ENCODE measurements at places on chromosomes 11 and 22.

- DNase-seq, result peak; percentile 62
Measured at GRCh38 chr22:38927033-38927781, 30.2 kb upstream of the APOBEC3A start.

- DNase-seq, result no peak
Measured at GRCh38 chr11:32487270-32487669, 51.9 kb upstream of the WT1 start.

- no peak for DNase-seq
Measured at GRCh38 chr22:43921370-43921769, 2.2 kb upstream of the PNPLA3 start.

DNA sequence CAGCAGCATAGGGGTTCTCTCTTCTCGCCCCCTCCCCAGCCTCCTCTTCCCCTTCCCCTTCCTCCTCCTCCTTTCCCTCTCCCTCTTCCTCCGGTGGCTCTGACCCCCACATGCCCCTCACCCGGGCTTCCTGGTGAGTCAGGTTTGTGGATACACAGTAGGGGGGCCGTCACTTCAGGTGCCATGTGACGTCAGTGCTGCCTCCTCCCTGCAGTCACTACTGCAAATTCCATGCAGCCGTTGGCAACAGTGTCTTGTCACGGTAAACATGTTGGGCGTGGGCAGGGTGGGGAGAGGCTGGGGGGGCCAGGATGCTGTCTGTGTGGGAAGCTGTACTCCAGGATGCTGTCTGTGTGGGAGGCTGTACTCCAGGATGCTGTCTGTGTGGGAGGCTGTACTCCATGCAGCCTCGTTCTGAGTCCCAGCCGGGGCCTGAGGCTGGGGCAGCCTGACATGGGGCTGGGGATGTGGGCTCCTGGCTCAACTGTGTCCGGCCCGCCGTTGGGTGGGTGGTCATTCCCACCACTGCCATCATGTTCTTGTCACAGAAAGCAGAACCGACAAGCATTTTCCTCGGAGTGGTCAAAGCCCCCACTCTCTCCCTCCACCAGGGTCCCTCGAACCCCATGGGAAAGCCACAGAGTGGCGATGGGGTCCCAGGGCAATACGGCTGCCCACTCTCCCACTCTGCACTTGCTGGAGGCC lies 2.4 kb upstream of the MUC2 start:
- DNase-seq, result no peak

DNA sequence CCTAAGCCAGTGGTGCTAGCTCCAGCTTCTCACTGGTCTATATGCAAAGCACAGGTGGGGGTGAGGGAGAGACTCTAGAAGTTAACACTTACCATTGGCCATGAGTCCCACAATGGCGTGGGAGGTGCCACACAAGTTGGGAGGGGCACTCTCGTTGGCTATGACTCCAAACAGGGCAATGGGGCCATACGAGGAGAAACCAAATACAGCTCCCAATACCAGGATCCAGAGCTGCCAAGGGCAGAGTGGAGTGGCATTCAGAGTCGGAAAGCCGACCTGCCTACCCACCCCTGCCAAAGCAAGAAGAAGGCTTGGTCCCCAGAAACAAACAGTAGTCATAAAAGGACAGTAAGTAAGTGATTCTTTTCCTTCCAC lies 5.6 kb downstream of the SLC37A4 start:
- no peak for DNase-seq

- no peak for DNase-seq
Measured at GRCh38 chr22:30872285-30873041, 96.1 kb downstream of the MORC2 start.

DNA sequence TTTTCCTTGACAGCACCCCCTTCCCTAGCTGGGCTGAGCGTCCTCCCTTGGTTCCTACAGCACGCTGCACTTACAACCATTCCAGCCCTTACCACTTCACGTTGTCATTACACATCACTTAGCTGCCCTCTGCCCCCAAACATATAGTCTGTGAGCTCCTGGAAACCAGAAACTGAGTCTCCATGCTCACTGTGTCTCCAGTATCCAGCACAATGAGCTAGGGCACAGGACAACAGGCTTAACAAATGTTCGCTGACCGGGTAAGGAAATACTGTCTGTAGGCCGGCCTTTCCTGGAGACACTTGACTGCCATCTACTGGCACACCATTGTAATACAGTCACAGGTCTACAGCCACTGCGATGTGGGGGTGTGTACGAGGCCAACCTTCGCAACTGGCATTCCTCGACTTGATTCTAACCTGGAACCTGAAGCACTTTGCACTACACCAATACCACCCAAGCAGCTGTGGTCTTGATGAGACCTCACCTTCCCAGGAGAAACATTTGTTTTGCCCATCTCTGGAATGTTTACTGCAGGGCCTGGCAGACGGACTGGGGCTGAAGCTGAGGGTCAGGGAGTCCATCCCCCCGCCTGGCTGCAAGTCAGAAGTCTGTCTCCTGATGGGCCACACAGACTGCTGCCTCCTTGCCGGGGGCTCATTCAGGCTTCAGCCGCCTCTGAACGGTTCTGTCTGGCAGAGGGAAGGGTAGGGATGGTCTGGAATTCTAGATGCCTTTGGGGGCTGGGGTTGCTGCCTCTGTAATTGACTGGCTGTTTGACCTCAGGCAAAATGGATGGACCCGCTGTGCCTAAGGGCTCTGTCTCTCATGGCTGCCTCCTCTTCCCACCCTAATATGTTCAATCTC lies 72.0 kb downstream of the SYN3 start:
- DNase-seq, result peak; percentile 14

GRCh38 chr11:93028960-93029522 lies 59.6 kb downstream of the MTNR1B start:
- no peak for DNase-seq

GRCh38 chr22:36659762-36660509 lies 43.6 kb downstream of the CACNG2 start:
- DNase-seq, result peak; percentile 84

- no peak for DNase-seq
Measured at GRCh38 chr11:115921986-115922385, 417.8 kb upstream of the CADM1 start.

Data from bone marrow (tissue), 2 donors.